Hematopoietic multipotent progenitor cell treated with erythropoietin and hydrocortisone succinate and interleukin-3 and kit ligand, for 8 days (in vitro differentiated cells): ENCODE measurements at places on chromosomes 7 and 10.
A peak's percentile ranks its signal among the peaks of the same experiment; 100 is the strongest.

GRCh38 chr7:28423112-28423511, 10.8 kb downstream of the CREB5 start:
- DNase-seq, result no peak

- DNase-seq, result no peak
These were observed 6.6 kb upstream of the OGDHL start for GRCh38 chr10:49768731-49769130.

DNA sequence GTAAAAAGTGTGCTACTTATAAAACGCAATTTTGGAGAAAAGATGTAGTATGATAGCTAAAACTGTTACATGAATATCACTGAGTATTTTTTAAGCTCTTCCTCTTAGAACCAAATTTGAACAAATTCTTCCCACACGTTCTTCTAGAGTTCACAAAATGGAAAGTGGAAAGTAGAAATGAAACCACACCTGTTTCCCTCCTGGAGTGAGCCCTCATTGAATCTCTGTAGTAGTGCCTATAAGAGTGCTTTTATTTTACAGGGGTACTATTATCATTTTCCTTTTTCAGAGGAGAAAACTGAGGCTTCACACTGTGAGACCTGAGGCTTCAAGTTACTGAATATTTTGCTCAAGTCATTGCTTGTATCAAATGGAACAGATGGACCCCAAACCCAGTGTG, 393.0 kb downstream of the NRG3 start:
- no peak for DNase-seq

DNA sequence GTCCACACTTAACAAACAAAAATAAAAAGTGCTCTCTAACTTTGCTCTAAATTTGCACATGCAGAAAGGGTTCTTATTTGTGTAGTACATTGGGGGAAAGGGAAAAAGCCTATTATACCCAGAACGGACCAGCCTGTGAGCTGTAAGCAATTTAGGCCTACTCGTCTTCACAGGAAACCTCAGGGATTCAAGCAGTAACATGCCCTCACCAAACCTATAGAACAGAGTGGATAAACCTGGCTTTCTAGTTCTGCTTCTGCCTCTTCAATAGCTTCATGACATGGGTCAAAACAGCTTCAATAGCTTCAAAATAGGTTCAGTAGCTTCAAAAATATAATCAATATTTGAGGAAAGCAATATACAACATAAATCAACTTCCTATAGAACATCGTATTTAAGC, 163.7 kb downstream of the ARL4A start:
- DNase-seq, result no peak

DNA sequence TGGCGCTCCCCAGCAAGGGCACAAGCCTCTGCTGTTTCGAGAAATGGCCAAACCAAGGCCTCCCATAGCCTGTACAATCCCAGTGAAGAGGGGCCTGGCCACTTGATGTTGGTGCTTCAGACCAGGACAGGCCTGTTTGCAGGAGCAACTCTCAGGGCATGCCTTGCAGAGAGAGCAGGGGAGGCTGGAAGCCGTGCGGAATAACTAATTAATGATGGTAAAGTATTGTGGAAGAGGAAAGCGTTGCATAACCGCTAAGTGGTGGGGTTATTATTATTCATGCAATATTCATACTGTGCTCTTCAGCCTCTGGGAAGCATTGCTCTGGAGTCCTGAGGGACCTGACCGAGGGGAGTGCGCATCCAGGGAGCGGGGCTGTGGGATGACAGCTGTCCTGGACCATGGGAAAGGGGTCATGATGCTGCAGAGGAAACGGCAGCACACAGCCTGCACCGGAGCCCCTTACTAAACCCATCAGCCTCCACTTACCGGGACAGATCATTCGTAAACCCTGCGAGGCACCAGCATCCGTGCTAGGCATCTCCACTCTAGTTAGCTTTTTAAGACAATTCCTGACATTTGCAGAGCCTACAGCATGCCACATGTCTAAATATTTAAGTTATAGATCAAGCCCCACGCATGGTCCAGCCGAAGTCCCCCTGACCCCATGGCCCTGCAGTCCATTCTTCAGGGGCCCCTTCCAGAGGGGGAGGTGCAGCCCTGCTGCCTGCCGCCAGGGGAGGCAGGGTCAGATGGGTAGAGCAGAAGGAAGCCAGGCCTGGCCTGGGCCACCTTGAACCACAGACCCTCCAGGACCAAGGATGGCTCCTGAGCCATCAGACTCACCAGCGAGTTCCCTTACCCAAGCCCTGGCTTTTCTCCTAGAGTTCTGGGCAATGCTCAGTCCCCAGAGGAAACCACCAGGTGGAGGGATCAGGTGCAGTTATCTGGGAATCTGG, 11.6 kb downstream of the TMEM273 start:
- no peak for DNase-seq

DNA sequence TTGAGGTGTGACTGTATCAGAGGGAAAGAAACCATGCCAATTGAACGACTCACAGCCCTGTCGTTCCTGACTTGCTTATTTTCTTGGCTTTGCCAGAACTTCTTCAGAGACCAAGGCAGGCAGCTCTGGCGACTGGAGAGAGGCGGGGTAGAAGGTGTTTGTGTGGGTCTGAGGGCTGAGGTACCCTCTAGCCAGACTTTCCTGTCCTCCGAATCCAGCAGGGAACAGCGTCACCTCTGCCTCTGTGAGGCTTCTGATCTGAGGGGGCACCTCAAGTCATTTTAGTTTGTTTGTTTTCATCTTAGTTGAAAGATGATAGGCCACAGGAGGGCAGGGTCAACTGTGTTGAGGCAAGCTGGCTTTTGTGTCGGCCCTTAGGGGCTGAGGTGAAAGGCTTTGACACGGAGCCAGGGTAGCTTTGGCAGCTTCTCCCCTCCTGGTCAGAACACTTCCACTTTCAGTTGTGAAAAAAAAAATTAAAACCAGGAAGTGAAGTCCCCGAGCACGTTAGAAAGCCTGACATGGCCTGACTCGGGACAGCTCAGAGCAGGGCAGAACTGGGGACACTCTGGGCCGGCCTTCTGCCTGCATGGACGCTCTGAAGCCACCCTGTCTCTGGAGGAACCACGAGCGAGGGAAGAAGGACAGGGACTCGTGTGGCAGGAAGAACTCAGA, 1.9 kb downstream of the ACSL5 start:
- DNase-seq, result peak; percentile 80

- no peak for DNase-seq
These were observed 6.9 kb downstream of the PPIF start for GRCh38 chr10:79354141-79354540.

GRCh38 chr10:10792681-10793080, 225.0 kb upstream of the CELF2 start:
- DNase-seq, result no peak

GRCh38 chr7:152158801-152159587, 133.5 kb downstream of the GALNT11 start:
- no peak for DNase-seq

DNA sequence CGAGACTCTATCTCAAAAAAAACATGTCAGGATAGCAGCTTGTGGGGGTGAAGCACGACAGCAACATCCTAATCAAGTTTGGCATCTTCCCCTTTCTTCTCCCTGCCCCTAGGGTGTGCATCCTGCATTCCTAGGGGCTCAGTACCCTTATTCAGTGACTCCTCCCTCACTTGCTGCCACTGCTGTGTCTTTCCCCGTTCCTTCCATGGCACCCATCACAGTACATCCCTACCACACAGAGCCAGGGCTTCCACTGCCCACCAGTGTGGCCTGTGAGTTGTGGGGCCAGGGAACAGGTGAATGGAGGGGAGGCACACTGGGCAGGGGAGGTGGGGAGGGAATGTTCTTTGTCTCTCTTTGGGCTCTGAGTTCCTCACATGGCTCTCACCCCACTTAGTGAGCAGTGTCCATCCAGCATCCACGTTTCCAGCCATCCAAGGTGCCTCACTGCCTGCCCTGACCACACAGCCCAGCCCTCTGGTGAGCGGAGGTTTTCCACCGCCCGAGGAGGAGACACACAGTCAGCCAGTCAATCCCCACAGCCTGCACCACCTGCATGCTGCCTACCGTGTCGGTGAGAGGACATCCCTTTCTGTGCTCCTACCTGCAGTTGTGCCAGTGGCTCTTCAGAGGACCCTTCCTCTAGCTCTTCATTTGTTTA, 11.4 kb downstream of the NDST2 start:
- DNase-seq, result no peak
